ENCODE measurements at places on chromosomes 2 and 18.

DNA sequence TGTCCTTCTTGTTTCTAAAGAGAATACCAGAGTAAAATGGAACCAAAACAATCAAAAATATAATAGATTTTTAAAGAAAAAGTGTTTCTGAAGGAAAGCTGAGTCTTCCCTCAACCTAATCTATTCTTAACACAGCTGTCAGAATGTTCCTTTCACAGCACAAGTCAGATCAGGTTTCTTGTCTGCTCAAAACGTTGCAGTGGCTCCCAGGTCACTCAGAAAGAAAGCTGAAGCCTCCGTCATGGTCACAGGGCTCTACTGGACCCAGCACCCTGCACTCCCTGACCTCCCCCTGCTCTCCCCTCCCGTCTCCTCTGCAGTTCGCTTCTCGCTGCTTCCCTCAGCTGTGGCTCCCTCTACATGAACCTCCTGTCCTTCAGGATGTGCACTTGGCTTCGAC is 90.7 kb upstream of the PTPRM start:
- no peak for DNase-seq

DNA sequence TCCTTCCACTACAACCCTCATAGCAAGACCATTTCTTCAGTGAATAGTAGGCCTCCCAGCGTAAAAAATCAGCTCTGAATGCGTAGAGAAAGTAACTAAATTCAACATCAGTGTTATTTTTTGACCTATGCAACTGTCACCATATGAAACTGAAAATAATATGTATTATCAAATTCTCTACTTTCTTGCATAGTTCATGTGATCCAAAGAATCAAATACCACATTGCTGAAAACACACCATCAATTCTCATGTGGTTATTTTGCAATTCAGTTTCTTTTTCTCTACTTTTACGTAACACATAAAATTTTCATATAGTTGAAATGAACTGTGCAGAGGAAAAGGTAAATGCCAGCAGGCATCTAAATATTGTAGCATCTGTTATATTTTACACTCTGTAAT is 208.5 kb upstream of the SPOPL start:
- no peak for DNase-seq

DNA sequence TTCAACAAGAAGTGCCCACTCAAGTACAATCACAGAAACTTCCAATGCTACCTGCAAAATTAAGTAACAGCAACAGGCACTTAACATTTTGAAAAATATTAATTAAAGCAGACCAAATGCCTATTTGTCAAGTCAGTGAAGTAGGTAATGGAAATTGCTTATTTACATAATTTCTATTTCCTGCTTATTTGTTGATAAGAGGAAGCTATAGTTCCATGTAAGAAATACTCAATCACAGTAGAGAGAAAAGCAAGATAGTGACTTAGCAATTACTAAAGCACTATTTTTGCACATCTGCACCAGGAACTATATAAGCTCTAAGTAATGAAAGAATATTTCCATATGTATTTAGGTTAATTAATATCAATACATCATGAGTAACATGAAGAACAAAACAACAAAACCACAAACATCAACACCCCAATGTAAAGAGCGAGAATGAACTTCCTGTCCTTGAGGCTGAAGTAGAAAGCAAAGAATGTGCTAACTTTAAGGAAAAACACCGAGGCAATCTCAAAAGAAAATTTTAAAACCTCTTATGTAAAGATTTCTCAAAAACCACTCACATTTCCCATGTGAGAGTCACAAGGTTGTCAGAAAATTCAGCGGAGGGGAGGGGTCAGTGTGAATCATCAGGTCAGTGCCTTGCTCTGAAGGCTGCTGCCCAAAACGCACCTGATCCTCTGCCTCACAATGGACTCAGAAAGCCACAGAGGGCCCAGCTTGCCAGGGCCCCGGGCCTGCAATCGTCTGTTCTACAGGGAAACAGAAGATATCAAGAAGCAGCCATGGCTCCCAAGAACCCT is 12.5 kb downstream of the NPC1 start:
- no peak for DNase-seq

DNA sequence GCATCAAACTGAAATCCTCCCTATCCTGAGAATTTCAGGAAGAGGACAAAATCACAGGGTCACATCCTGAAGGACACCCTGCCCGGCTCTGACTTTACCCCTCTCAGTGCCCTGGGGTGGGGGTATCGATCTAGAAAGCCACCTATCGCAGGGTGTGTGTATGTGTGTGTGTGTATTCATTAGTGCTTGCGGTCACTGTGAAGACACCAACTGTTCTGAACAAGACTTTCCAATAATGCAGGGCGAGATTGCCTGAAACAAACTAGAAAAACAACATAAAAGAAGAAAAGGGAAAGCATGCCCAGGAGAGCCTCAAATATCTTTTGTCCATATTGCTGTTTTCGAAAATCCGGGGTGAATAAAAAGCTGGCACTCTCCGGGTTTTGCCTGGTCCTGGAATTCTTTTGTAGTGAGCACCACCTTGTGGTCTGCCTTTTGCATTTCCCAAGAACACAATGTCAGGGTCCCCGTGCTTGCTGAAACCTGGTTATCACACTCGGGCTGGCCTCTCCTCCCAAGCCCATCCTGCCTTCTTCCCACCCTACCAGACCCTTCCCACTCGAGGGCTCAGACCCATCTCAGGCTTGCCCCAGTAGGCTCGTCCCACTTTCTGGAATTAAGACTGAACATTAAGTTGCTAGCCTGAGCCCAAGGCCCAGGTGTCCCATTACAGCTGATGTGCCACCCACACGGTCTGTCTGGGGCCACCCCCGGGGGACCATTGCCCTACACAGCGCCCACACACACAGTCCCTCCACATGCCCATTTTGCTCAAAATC is 25.0 kb upstream of the COPS8 start:
- peak; percentile 60 for DNase-seq

GRCh38 chr2:70357684-70358071 is 55.8 kb upstream of the FAM136A start:
- DNase-seq = no peak

DNA sequence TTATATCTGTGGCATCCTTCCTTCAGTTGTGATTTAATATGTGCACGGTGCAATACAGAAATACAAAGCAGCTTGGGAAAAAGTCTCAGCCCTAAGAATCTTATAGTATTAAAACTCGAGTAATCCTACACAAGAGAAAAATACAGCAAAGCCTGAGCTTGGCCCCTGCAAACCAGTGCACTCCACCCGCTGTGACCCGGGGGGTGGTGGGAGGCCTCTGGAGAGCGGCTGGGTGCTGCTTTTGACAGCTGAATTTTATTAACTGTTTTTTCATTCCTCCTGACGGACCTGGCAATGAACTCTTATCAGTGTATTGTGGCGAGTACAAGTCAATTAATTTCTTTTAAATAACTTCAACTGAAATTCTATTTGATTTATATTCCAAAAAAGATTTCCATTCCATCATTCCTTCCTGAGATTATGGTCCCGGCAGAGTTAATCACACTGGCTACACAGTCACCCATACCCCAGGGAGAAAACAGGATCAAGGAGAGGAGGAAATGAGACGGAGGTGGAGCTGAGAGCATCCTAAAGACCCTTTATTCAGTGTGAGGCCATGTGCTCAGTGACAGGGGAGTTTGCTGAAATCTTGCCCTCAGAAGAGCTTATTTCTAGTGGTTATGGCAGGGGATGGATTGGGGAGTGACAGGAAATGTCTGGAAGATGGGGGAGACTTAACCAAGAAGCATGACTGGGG is 124.8 kb downstream of the KLHL29 start:
- DNase-seq = no peak

DNA sequence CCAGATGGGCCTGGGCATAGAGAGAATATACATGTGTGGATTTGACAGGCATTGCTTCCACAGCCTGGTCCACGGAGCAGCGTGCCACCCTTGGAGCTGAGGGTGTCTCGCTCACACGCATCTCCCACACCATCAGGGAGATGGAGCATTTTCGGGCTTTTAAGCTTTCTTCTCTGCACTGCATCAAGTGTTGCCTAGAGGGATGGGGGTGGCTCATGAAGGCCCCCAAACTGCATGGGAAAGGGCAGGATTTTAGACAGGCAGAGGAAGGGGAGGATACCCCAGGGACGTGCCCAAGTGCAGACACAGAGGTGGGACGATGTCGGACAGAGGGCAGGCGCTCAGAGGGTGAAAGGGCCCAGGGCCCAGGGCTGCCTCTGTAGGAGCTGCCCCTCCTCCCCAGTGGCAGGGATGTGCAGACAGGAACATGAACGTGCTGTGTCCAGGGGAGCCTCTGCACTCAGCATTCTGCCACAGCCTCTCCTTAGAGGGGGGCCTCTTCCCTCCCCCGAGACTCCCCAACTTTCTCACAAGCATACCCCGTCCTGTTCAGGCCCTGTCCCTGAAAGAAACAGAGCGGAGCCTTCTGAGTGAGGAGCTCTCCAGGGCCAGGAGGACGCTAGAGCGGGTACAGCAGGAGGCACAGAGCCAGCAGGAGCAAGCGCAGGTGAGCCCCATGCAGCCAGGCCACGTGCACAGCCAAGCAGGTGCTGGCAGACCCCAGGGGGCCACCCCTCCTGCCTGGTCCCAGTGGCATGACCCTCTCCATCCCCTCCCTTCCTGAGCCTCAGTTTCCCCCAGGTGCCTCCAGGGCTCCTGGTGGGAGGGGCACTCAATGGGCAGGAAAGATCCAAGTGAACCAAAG is 42.9 kb upstream of the SNED1 start:
- DNase-seq = no peak

- no peak for DNase-seq
These were observed 129.2 kb upstream of the ERBB4 start for GRCh38 chr2:212667751-212668316.

DNA sequence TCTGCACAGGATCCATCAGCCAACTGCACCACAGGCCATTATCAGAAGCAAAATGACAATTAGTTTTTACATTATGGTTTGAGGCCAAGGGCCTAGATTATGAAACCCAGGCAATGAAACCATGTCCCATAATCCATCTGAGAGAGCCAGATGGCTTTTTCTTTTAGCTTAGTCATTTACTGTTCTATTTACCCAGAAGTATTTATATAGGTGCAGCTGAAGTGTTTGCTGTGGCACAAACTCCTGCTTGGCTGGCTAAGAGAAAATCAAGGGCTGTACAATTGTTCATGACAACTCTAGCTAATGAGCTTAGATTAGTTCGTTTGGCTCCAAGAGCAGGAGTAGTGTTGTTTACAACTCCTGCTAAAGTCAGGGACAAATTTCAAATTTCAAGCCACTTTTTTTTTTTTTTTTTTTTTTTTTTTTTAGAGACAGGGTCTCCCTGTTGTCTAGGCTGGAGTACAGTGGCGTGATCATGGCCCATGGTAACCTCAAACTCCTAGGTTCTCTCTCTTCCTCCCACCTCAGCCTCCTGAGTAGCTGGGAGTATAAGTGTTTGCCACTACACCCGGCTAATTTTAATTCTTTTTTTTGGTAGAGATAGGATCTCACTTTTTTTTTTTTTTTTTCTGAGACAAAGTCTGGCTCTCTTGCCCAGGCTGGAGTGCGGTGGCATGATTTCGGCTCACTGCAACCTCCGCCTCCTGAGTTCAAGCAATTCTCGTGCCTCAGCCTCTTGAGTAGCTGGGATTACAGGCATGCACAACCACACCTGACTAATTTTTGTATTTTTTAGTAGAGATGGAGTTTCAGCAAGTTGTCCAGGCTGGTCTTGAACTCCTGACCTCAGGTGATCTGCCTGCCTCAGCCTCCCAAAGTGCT is 18.4 kb upstream of the REV1 start:
- DNase-seq = no peak

- DNase-seq = no peak
These were observed 929.9 kb upstream of the FANCL start for GRCh38 chr2:59171019-59171418.

DNA sequence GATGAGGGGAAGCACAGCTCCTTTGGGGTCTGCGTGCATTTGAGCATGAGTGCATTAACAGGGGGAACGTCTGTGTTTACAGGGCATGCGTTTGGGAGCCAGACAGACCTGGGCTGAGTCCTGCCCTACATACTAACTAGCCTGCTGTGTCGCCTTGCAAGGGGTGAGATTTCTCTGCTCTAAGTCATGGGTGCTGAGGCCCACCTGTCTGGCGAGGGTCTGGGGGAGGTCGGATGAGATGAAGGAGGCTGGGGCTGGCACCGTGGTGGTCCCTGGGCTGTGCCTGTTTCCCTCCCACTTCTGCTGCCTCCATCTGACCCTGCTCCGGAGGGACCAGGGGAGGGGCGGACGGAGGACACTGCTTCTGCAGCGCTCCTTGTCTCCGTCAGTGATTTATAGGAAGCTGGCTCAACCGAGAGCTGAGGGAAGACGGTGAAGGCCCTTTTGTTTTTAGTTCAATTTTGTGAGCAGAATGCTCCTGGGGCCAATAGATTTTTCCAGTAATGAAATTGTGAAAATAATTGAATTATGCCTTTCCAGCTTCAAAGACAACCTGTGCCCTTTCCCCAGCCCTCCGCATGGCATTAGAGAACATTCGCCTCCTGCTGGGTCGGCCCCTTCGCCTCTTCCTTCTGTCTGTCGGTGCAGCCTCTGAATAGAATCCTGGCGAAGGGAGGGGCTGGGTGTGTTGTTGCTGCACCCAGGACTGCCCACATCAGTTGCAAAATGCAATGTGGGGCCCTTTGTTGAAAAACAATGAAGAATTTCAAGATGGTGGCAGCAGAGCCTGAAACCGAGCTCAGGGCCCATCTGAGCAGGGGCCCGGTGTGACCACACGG is 49.7 kb downstream of the RRM2 start:
- DNase-seq = no peak

GRCh38 chr2:24513281-24514071 is 22.4 kb downstream of the NCOA1 start:
- no peak for DNase-seq
